ENCODE measurements at places on chromosomes 6 and 20. TPM values are rescaled to one million over a fixed set of nuclear protein-coding genes. Genes with fewer than 3 reads are reported as not detected.

Gene TRIM31
- total RNA-seq = not detected

Gene TMC2
- not detected for total RNA-seq

Gene MAPK13
- 146 TPM for total RNA-seq

Gene ENPP4
- 6.2 TPM for total RNA-seq

DNA sequence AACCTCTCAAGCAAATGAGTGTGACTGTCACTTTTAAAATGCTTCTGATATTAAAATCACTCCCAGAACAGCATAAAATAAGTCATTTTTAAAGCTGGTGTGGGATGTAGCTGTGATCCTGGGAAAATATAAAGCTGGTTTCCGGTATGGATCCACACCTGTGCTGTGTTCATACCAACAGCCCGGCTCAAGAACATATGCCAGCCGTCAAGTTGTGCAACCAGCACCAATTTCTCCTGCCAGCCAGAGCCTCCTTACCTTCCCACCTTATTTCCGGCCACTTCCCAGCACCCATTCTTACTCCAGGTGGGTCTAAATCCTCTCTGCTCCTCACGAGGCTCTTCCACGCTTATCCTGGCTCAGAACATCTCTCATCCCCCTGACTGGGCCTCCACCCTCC, 50.9 kb upstream of the RPS6KA2 start:
- no peak for DNase-seq

GRCh38 chr6:162379757-162380409, 347.7 kb downstream of the PRKN start:
- DNase-seq = no peak

DNA sequence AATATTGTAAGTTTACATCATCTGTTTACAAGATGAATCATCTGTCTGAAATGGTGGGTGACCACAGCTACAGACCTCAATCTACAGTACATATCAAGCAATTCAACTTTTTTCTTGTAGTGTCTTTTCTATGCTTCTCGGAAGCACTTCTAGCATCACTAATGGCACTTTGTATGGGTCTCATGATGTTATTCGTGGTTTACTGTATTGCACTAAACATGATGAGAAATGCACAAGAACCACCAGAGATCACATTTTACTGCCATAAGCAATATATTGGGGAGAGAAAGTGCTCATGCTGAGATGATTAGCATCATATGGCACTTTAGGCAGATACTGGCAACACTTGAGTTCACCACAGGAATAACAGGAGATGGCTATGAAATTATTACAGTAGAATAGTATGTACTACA, 15.4 kb upstream of the BTBD3 start:
- DNase-seq = peak; percentile 42

GRCh38 chr20:63238514-63239125, 2.9 kb downstream of the BIRC7 start:
- no peak for DNase-seq

DNA sequence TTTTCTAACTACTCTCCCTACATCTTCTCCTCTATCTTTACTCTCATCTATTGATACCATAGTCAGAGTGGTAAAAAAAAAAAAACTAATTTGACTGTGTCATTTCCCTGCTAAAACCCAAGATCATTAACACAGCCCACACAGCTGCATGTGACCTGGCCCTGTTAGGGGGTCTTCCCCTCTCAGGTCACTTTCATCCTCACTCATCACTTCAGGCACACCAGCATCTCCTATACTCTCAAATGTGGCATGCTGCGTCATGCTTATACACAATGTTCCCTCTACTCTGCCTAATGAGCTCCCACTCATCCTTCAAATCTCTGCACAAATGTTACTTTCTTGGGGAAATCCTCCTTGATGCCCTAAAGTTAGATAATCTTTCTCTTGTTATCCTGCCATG, 86.8 kb downstream of the CDK19 start:
- DNase-seq = no peak

DNA sequence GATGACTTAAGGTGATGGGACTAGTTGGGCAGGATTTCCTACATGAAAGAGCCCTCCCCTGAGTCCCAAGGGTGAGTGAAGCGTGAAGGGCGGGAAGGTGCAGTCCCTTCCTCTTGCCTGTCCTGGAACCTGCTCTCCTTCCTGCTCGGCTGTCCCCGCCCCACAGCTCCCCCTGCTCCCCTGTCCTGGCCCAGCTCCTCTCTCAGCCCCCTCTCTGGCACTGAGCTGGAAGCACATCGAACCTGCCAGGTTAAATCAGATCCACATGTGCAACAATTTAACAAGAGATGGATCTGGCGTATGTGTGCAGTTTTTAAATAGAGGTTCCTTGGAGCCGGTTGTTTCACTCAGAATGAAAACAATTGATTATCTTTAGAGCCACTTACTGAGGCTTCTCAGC, 95.0 kb downstream of the LRFN2 start:
- DNase-seq = no peak

Measured in PC-9 (cell line).